ENCODE measurements at places on chromosomes 7 and 10.
A peak's percentile ranks its signal among the peaks of the same experiment; 100 is the strongest.

GRCh38 chr10:118246332-118247295, 95.5 kb downstream of the FAM204A start:
- no peak for DNase-seq

DNA sequence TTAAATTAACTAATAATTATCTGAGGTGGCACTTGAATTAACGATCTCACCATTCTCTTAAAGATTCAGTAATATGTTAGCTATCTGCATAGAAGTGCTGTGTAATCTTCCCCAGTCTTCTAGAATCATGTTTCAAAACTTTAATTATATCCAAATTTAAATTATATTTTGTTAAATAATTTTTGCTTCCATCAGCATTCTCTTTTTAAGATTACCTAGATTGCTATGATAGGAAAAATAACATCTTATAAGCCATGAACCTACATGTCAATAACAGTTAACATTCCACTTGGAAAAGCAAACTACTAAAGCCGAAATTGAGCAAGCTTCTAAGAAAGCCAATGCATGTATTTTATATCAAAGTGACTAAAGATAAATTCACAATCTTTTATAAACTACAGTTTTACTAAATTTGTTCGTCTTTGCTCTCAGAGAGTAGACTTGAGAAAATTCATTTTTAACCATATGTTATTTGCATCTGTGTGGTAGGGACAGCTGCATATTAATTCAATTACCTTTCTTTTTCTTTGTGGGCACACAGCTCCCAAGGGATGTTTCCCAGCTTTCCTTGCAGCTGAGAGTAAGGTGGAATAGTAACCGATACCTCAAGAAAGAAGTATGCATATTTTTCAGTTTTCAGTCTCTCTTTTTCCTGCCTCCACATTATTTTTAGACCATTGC, 105.4 kb upstream of the ABCB5 start:
- DNase-seq = no peak

GRCh38 chr7:142739923-142740492, 9.3 kb upstream of the PRSS1 start:
- peak; percentile 5 for DNase-seq

DNA sequence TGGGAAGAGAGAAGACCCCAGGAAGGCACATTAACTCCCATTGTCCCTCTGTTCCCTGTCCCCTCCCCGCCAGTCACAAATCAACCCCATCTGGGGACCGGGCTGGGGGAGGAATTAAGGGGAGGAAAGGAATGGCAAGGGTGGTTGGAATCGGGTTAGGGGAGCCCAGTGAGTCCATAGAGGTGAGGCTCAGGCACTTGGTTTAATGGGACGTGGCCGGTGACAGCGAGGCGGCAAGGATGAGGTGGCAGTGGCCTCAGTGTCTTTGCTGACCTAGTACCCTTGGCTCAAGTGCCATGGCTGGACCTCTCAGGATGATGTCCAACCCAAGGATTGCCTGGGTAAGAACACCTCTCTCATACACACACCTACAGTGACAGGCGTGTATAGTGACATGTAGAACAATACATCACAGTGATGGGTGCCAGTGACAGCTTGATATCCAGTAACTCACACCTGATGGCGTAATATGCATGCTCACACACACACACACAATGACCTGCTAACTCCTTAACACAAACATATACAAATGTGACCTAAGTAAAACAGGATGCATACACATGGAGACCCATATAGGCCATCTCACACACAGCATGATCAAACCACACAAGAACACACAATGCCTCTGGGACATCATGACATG, 12.3 kb downstream of the KCNIP2 start:
- DNase-seq = no peak

DNA sequence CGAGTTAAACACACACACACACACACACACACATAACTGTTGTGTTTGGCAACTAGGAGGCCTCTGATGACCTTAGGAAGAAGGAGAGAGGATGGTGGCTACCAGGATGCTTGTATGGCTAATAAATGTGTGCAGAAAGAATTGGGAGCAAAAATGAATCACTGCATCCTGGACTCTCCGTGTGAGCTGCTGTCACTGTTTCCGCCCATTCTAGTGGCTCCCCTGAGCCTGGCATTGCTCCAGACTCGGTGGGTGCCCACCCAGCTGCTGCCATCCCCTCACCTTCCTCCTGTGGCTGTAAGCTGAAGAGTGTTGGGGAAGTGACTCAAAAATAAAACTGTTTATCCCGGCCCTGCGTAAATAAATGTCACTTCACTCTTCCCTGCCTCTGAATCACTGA, 149.5 kb upstream of the MINDY3 start:
- no peak for DNase-seq

- no peak for DNase-seq
Measured at GRCh38 chr10:1577373-1577770, 160.0 kb downstream of the ADARB2 start.

GRCh38 chr10:122225330-122225729, 45.8 kb upstream of the BTBD16 start:
- no peak for DNase-seq

GRCh38 chr10:42859256-42859655, 76.7 kb downstream of the BMS1 start:
- no peak for DNase-seq

- no peak for DNase-seq
Measured at GRCh38 chr7:93212881-93213280, 13.4 kb downstream of the HEPACAM2 start.

- no peak for DNase-seq
Measured at GRCh38 chr10:126337251-126337810, 50.9 kb downstream of the ADAM12 start.

DNA sequence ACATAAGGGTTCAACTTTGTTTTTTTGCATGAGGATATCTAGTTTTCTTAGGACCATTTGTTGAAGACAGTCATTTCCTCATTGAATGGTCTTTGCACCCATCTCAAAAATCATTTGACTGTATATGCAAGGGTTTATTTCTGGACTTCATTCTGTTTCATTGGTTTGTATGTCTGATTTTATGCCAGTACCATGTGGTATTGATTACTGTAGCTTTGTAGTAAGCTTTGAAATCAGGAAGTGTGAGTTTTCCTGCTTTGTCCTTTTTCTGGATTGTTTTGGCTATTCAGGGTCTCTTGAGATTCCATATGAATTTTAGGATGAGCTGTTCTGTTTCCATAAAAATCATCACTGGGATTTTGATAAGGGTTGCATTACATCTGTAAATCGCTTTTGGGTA, 63.9 kb downstream of the SND1 start:
- DNase-seq = no peak

- no peak for DNase-seq
Measured at GRCh38 chr10:72020914-72021809, 57.0 kb downstream of the CHST3 start.

DNA sequence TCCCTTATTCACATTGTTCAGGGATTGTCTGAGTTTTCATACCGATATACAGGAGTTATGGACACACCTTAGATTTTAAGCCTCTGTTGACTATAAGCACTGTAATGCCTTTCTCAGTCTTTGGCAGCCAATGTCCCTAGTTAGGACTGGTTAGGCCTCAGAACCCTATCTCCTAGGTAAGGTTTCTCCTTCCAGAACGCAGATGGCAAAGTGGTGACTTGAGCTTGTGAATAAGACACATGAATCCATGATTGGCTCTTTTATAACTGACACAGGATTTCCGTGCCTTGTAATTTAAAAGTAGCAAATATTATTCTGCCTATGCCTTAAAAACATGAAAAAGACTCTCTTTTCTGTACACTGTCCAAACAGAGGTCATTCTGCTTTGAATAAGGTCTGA, 12.5 kb upstream of the RNF148 start:
- no peak for DNase-seq

- DNase-seq = no peak
Measured at GRCh38 chr10:113241599-113242360, 291.7 kb downstream of the TCF7L2 start.

- DNase-seq = no peak
Measured at GRCh38 chr7:130160455-130160854, 44.8 kb downstream of the TMEM209 start.

- no peak for DNase-seq
Measured at GRCh38 chr10:24989867-24990266, 26.1 kb downstream of the ENKUR start.

- DNase-seq = no peak
Measured at GRCh38 chr7:2862831-2863361, 18.8 kb upstream of the GNA12 start.

DNA sequence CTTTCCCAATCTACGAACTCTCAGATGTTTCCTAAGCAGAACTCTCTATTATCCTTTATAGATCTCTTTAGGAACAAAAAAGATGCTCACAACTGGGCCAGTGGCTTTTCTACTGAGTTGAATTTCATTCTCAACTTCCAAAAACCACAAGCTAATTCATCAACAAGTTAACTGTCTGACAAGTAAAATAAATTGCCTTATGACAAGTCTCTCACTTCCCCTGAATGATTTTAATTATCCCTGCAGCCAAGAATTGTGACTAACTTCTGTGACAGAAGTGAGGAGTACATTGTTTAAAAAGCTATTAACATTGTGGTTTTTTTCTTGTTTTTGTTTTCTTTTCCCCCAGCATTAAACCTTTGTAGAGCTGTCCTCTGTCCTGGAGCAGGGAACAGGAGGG, 343.1 kb downstream of the HPSE2 start:
- DNase-seq = no peak

DNA sequence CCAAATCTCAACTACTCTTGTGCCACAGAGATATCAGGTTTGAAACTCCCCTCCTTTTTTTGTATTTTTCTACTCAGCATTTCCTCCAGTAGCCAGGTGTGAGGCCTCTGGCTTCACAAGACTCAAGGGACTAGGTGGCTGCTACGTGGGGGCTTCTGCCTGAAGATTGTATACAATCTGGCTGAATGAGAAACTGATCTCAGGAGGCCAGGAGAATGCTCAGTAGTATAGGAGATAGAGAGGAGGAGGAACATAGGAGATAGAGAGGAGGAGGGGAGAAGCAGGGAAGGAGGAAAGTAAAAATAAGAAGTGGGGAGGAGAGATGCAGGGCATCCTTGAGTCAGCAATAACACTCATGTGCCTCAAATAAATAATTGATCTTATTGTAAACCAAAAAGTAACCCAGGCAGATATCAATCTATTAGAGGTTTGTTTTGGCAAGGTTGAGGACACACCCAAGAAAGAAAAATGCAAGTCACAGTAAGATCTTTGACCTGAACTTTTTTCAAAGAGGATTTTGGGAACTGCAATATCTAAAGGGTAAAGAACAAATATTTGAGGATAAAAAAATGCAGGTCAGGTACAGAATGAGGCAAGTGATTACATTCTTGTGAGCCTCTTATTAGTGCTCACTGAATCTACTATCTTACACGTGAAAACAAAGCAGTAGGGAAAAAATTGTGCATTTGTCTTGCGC, 36.8 kb downstream of the AKR1C8 start:
- DNase-seq = no peak

- no peak for DNase-seq
Measured at GRCh38 chr7:121798896-121799295, 74.1 kb upstream of the PTPRZ1 start.

GRCh38 chr7:27943241-27943640, 203.3 kb downstream of the TAX1BP1 start:
- no peak for DNase-seq

DNA sequence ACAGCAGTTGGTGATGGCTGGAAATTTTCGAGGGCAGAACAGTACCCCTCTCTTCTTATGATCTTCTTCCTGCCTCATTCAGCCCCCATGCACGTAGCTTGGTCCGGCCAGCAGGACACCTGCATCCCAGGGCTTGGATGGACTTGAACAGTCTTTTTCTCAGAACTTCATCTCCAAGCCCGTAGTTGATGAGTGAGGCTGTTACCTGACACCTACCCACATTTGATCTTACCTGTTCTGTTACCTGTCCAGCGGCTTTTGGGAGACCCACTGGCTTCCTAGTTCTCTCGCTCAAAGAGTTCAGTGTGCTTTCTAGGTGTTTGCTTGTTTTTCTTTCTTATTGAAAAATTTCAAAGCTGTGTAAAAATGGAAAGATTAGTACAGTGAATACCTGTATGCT, 212.2 kb downstream of the CUX1 start:
- no peak for DNase-seq

DNA sequence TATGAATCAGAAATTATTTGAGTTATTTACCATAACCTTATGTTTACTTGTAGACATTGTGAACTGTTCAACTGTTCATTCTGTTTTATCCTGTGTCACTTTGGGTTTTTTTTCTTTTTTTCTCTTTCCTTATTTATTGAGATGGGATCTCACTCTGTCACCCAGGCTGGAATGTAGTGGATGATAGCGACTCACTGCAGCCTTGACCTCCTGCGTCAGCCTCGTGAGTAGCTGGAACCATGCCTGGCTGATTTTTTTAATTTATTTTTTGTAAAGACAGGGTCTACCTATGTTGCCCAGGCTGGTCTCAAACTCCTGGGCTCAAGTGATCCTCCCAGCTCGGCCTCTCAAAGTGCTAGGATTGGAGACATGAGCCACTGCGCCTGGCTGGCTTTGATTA, 97.1 kb downstream of the CSTF2T start:
- DNase-seq = no peak

GRCh38 chr7:84876061-84876821, 310.6 kb downstream of the SEMA3D start:
- no peak for DNase-seq

GRCh38 chr7:13603661-13604060, 385.8 kb downstream of the ETV1 start:
- DNase-seq = no peak

GRCh38 chr10:105797234-105797890, 1156.3 kb downstream of the SORCS3 start:
- DNase-seq = peak; percentile 30

DNA sequence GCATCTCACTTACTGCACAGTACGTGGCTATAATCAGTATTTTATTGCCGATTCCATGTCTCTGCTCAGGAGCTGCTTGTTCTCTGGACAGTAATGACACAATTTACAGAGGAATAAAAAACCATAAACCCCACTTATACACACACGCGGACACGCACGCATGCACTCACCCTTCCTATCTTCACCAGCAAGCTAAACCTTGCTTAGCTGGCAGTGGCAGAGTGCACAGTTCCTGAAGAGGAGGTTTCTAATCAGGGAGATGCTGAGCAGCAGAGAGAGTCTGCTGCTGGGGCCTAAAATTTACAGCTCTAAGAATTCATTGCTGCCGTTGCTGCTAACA, 66.3 kb downstream of the SND1 start:
- DNase-seq = peak; percentile 69

DNA sequence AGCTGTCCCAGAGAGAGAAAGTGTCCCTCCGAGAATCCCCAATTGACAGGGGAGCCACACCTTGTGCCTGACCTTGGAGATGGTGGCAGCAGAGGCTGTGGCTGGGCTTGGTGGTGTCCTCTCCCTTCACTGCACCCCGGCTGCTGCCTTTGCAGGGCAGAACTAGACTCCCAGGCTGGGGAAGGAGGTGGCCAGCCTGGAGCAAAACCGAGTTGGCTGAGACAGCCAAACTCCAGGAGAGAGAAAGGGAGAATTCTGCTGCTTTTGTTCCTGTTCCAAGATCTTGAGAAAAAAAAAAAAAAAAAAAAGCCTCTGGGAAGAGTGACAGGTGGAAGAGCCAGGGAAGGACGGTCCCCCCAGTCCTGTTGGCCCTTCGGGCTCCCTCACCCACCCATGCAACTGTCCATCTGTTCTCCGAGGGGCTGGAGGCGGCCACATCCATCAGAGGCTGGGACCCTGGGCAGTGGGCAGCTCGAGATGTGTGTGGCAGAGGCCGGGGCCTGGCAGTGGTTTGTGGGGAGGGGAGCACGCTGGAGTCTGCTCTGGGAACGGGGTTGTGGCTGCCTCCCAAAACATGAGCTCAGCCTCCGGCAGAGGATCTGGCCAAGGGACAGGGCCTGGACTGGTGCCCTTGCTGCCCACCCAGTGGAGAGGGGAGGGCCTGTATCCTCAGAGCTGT, 35.5 kb downstream of the CLIP2 start:
- DNase-seq = no peak

- DNase-seq = no peak
Measured at GRCh38 chr7:101420436-101420835, 57.8 kb downstream of the COL26A1 start.
